Stimulated activated CD8-positive, alpha-beta memory T cell treated with anti-CD3 and anti-CD28 coated beads, Interleukin-7, amount 100 ng/mL, for 24 hours (primary cell): ENCODE measurements at places on chromosomes 3 and 15.

- no peak for DNase-seq
These were observed 128.0 kb upstream of the CRBN start for GRCh38 chr3:3307491-3307890.

DNA sequence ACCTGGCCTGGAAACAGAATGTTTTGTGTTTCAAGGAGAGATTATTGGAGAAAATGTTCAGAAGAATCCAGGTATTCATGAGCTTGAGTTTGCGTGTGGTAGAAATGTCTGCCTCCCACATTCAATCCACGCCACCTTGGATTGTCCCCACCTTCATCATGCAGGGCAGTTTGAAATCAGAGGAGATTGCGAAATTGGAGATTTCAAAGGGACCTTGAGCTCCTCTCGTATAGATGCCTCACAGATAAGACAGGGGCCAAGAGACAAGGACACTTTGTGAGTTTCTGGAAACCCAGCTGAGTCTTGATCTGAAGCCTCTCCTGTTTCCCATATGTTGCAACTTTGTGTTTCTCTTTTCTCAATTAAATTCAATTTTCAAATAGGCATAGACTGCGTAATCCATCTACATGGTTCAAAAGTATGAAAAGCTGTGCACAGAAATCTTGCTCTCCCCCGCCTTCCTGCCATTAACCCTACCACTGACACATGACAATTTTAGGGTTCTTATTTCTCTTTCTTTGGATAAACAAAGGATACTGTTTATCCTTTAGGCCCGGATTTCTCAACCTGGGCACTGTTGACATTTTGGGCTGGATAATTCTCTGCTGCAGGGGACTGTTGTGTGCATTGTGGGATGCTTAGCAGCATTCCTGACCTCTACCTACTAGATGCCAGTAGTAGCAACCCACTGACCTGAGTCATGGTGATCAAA lies 53.8 kb downstream of the CMTM8 start:
- no peak for DNase-seq

DNA sequence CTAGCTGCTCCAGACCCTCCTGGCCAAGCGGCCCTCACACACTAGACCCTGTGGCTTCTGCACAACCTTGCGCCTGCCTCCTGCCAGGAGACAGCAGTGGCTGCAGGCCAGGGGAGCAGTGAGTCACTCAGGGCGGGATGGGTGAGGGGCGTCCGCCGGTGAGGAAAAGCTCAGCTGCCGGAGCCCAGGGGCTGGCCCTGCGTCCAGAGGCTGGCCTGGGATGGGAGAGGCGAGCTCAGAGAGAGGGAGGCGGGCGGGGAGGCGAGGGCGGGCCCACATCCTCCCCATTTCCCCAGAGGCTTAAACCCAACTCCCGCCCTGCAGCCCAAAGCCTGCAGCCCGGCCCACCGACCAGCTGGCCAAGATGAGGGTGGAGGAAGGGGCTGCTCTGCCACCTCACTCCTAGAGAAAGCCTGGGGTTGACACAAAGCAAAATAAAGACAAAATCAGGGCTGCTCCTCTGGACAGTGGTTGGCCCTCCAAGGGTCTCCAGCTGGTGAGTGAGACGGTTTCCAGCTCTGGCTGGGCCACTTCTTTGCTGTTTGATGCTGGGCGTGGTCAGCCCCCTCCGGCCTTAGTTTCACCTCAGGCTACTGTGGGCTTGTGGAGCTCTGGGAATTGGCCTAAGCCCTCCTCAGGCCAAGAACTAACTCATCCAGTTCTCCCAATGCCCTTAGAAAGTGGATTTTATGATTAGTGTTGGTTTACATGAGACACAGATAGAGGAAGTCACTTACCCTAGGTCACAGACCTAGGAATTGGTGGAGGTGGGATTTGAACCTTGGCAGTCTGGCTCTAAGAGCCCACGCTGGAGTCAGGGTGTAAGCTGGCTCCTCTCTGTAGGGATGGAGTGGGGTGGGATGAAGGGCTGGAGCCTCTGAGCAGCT lies 50.6 kb downstream of the IQSEC1 start:
- DNase-seq: no peak

DNA sequence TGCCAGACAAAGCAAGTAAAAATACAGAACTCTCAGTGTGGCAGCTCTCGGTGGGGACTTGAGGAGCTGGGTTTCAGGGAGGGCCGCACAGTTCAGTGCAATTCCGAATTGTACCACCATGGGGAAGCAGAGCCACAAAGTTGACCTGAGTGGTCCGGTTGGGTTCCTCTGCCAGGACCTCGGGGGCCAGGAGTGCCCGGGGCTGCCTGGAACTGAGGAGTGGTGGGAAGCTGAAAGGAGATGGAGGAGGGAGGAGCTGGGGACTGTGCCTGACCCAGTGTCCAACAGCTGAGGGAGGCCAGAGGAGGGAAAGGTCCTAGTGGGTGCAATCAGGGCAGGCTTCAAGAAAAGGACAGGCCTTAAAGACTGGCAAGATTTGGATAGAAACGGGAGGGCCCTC lies 32.2 kb upstream of the TRH start:
- no peak for DNase-seq
